ENCODE measurements at places on chromosomes 7 and 10. TPM values are rescaled to one million over a fixed set of nuclear protein-coding genes. Genes with fewer than 3 reads are reported as not detected.

- peak; percentile 91 for DNase-seq
Measured at GRCh38 chr10:112915590-112916572, 34.2 kb upstream of the TCF7L2 start.

DNA sequence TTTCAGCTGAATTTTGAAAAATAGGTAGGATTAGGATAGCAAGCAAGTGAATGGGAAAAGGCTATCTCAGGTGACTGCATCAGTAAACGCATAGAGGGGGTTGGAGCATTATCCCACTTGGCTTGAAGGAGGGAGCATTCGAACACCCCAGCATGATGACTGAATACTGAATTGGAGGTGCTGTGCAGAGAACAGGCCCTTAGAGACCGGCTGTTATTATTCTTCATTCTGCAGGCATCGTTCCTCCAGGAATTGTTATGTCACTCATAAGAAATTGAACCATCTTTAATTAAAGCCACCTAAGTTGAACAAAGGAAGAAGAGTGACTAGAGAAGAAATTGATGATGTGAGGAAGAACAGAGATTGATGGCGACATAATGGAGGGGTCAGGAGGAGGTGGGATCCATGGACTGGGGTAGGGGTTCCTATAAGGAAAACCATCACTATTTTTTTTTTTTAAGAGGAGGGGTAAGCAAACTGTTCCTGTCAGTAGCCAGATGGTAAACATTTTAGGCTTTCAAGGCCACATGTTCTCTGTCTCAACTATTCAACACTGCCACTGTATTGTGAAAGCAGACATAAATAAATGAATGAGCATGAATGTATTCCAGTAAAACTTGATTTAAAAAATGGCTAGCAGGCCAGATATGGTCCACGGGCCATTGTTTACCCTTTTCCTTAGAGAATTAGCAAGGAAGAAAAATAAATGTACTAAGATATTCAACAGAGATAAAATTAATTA is 264.7 kb upstream of the TAC1 start:
- DNase-seq: no peak

TMEM225B gene
- polyA plus RNA-seq: 1.3 TPM

- no peak for DNase-seq
Measured at GRCh38 chr10:71534568-71535194, 138.0 kb downstream of the CDH23 start.

DNA sequence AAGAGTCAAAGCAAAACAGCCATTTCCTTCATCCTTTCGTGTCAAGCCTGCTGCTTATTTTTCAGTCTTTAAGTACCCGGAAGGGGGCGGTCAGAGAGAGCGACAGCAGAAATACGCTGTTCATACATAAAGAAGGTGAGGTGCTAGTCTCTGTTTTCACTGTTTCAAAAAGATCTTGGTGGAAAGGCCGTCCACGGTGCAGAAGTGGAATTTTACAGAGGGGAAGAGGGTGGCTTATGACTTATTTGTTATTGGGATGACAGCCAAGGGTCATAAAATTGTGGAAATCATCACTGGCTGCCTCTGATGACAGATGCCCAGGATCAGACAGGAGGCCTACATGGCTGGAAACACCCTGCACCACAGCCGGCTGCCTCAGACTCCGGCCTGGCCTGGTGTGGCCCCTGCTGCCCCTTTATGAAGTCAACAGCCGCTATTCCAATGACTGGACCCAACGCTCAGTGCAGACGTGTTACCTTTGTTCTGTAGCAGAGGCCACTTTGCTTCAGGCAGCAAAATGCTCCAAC is 57.0 kb downstream of the HIPK2 start:
- DNase-seq: peak; percentile 57

ADRA2A gene
- 5.4 TPM for polyA plus RNA-seq

- DNase-seq: no peak
Measured at GRCh38 chr7:43570688-43571365, 12.1 kb upstream of the STK17A start.

Data from large intestine (tissue), 12 donors.